ENCODE measurements at places on chromosomes 5 and 9.

DNA sequence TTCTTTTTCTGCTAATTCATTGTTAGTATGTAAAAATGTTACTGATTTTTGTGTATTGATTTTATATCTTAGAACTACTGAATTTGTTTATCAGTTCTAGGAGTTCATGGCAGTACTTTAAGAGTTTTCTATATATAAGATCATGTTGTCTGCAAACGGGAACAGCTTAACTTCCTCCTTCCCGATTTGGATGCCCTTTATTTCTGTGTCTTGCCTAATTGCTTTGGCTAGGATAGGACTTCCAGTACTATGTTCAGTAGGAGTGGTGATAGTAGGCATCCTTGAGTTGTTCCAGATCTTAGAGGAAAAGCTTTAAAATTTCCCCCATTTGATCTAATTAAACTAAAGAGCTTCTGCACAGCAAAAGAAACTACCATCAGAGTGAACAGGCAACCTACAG is 20.1 kb downstream of the RCL1 start:
- DNase-seq = no peak

GRCh38 chr5:170503990-170504596 is at the start of gene KCNIP1:
Gene KCNIP1, plus strand, starts transcription at chr5:170504020.
- peak; percentile 60 for DNase-seq

DNA sequence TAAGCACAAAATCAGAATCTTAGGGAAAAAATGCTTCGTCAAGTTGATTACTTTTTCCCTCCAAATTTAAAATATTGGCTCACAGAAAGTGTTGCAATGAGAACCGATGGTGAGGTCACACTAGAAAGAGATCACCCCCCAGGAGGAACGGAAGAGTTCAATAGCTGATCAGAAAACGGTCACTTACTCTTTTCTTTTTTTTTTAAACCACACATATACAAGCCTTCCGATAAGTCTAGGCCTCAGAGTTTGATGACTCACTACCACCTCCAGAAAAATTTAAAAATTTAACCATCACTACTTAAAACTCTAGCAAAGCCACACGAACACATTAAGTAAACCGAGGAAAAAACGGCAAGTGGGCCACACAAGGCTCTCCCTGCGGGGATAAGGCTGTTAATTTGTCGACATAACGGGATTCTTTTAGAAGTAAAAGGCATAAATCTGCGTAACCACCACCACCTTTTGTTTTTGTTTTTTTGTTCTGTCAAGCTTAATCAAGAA is 1.2 kb downstream of the SURF4 start:
- peak; percentile 77 for DNase-seq

DNA sequence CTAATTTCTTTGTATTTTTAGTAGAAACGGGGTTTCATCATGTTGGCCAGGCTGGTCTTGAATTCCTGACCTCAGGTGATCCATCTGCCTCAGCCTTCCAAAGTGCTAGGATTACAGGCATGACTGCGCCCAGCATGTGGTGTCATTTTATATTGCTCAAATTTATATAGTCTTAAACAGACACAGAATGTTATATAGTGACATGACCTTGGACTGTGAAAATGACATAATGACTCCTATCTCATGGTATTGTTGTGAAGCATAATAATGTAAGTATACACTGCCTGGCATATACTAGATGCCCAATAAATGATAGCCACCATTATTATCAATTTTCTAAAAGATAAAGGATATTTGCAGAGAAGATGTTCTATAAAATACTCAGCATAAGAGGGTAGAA is 177.2 kb upstream of the TBCA start:
- DNase-seq = no peak

DNA sequence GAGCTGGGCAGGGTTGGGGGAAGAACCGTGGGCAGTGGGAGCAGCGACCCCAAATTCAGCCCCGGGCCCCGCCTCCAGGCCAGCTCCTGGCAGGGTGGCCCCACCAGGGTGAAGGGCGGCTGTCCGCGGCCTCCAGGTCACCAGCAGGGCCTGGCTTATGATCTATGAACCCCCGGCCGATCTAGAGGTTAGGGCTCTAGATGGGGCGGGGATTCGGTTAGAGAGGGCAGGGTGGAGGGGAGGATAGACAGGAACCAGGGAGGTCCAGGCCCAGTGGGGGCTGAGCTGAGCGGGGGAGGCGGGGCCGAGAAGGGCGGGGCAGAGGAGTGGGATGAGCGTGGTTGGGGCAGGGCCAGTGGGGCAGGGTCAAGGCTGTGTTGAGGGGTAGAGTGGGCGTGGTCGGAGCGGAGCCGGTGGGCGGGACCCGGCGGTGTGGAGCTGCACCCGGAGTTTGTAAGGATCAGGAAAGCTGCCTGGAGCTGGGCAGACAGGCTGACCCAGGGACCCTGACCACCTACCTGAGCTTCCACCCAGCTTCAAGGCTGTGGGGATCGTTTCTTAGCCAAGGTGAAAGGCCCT is 29.3 kb upstream of the OBP2B start:
- peak; percentile 34 for DNase-seq

- no peak for DNase-seq
Measured at GRCh38 chr5:17229313-17229712, 11.9 kb downstream of the BASP1 start.

DNA sequence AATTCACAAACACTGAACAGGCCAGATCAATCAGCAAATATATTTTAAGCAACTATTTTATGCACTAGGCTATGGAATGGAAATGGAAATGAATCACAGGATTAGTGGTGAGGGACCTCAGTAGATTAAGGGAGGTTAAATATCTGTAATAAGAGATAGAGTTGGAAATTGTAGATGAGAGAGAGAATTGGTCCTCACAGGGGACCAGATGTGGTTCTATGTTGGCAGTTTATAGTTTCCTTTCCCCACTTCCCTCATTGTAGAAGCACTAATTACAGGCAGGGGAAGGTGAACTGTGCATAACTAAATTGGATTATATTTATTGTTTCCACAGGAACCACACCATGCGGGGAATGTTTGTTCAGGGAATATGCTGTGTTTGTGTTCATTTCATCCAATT is 496.2 kb downstream of the ARHGEF28 start:
- no peak for DNase-seq

DNA sequence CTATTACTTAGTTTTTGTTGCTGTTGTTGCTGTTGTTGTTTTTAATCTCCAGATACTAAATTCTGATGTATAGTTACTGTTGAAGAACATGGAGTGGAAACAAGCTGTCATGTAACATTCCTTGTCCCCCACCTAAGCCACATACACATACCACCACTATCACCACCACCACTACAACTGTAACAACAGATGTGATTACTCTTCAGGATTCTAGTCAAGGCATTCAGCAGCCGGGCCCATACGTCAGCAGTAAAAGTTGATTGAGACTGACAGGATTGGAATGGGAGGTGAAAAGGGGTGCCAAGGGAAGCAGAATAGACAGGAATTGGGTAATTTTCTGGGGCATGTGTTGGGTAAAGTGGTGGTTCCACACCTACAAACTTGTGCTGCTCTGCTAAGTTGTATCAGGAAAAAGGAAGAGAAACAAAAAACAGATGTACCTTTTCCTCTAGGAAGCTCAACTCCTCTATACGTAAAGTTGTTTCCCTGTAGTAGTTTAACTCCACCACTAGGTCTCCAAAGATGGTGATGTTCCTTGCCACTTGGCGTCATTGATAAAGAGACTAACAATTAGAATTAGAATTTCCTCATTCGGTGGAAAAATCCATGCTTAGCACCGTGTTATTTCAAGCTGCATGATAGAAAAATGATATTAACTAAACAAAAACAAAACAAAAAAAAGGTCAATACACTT is 138.6 kb downstream of the ARRDC3 start:
- DNase-seq = no peak

DNA sequence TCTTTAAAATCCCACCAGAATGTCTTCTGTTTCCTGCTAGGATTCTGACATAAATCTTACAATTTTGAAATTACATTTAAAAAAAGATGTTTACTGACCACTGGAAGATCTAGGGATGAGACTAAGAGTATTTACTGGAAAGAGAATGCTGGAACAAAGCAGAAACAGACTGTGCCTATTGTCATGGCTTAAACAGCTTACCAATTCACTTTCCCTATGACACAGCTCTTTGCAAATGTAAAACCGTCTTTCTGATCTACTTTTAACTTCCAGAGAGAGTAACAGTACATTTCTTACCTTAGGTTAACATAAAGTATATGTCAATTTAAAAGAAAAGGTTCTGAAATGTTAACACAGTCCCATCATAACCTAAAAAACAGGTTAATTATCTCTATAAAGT is 10.7 kb downstream of the GIN1 start:
- no peak for DNase-seq

- no peak for DNase-seq
Measured at GRCh38 chr5:44885903-44886302, 77.2 kb downstream of the MRPS30 start.

DNA sequence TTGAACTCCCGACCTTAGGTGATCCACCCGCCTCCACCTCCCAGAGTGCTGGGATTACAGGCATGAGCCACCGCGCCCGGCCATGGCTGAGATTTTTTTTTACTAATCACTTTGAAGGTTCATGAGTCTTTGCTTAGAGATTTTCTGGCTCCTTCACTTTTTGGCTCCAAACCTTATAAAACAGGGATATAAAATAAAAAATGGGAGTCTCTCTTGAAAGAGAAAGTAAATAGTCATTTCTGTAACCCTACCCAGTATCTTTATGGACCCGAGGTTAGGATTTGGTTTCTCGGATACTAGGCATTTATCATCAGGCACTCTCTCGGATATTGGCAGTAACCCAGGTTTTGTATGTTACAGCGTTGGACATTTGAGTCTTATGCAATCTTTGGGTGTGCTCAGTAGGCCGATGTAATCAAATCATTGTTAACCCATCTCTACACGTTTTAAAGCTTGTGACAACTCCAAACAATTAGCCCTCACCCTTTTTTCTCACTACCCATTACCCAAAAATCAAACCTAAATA is 25.3 kb downstream of the STXBP1 start:
- peak; percentile 73 for DNase-seq

GRCh38 chr9:123339666-123340510 is 16.1 kb upstream of the CRB2 start:
- DNase-seq = no peak

GRCh38 chr9:82882748-82883147 is 180.2 kb downstream of the RASEF start:
- no peak for DNase-seq

DNA sequence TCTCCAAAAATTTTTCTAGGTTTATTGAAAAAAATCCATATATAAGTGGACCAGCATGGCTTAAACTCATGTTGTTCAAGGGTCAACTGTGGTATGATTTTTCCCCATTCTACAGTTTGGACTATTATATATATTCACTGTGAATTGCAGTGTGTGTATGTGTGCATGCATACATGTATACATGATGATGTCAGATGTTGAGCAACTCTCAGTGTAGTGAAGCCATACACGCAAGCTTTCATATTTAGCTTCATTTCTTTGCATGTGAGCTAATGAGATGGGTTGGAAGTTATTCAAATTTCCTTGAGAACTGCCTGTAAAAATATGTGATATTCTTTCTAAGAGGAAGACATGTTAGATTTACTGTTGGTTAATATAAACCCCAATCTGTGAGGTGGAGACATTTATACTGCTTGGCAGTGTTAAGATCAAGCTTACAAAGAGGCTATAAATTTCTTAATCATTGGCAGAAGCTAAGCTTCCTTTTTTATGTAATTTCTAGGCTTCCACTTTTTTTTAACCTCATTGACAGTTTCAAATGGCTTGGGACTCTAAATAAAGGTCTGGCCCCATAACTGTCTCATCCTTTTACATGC is 134.8 kb downstream of the GABRG2 start:
- no peak for DNase-seq

DNA sequence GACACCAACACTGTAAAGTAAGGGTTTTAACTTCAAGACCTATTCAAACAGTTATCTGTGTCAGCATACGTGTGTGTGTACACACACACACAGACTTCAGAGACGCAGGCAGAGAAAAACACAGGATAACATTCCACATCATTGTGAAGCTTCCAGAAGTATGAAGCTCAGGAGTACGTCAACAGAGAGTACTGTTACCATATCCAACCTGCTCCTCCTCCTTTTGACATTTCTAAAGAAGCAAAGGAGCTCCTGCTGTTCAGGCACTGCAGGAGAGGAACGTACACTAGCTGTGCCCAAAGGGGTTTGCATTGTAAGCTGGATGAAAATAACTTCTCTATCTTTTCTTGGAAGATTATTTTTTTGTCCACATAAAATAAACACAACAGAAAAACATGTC is 180.7 kb downstream of the MEF2C start:
- no peak for DNase-seq

DNA sequence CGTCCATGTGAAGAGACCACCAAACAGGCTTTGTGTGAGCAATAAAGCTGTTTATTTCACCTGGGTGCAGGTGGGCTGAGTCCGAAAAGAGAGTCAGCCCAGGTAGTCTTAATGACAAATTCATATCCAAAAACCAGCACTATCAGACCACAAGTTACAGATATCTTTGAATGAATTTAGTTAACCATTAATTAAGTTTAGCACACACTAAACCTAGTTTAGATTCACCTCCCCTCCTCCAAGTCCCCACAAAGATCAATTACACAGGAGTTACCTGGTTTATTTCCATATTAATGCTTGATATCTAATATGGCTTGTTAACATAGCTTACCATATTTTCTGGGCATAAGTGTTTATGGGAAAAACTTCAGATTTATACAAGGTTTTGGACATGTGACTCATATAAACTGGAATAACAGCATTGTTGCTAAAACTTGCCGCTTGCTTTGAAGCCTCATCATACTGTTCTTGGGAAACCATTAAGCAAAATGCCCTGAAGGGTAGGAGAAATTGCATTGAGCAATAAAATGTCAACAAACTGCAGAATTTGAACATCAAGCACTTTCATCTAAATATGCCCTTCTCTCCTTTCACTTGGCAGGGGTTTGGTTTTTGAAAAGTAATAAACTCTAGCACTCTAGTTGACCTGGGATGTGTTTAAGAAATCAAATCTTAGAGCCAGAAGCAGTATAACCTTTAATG is 166.9 kb downstream of the SNCAIP start:
- no peak for DNase-seq
